ENCODE measurements at places on chromosomes 3 and 15.

GRCh38 chr3:64270866-64271260 is 45.6 kb upstream of the PRICKLE2 start:
- no peak for DNase-seq

- no peak for DNase-seq
These were observed 128.2 kb downstream of the EPHB1 start for GRCh38 chr3:134923286-134923685.

DNA sequence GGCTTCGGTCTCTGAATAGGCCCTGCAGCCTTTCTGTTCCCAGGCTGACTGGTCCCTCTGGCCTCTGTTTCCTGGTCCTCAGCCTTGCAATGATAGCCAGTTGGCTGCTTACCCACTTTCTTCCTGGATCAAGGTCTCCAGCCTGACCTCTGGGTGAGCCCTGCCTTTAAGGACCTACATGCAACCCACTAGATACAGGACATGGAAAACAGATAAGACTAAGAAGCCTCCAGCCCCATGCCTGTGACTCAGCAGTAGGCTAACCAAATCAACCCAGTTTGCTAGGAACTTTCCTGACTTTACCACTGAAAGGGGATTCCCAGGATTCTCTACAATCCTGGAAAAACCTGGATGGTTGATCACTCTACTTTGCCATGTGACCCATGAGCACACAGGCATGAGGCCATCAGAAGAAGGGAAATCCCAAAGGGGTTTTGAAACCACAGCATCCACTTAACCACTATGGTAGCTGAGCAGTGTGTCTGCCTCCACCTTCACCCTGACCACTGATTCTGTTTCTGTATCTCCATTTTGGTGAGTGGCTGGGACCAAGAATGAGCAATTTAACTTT is 188.1 kb downstream of the CHST2 start:
- DNase-seq: no peak

- no peak for DNase-seq
These were observed 12.5 kb downstream of the EID1 start for GRCh38 chr15:48890375-48890972.

DNA sequence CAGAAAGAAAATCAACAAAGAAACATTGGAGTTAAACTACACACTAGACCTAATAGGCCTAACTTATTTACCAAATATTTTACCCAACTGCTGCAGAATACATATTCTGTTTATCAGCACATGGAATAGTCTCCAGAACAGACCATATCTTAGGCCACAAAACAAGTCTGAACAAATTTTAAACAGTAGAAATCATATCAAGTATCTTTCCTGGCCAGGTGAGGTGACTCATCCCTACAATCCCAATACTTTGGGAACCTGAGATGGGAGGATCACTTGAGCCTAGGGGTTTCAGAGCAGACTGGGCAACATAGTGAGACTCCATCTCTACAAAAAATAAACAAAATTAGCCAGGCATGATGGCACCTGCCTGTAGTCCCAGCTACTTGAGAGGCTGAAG is 18.1 kb upstream of the KPNA4 start:
- no peak for DNase-seq

DNA sequence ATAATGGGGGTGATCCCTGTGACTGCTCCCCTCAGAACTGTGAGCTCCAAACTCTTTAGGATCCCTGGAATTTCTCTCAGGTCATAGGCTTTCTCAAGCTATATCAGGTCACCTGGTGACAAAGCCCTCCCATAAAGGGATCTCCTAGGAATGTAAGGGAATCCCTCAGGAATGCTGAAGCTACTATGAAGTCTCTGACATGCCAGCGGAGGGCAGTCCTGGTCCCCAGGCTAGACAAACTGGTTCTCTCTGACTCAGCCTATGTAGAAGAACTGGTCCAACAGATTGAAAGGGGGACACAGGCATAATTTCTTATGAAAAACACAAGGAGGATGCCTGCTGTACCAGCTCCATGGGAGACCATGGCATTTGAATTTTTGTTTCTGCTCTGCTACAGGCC is 6.7 kb downstream of the LPCAT4 start:
- no peak for DNase-seq

GRCh38 chr3:10956986-10957385 is 35.6 kb upstream of the SLC6A1 start:
- no peak for DNase-seq

GRCh38 chr15:41160639-41161315 is 44.7 kb upstream of the INO80 start:
- DNase-seq: no peak

DNA sequence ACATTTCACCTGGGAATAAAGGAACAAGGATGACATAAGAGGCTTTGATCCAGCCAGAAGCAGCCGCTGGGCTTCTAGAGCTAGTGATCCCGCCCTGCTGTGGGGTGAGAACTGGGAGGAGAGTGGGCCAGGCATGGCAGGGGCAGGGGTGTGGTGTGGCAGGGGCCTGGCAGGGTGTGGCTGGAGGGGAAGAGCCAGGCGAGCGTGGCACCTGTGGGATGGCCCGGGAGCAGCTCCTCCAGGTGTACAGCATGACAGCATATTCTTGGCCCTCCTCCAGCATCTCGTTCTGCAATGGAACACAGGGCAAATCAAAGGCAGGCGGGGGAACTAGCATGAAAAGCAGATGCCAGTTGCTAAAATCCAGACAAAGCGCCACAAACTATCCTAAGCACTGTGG is 35.5 kb downstream of the CYFIP1 start:
- no peak for DNase-seq

- DNase-seq: no peak
These were observed 81.4 kb downstream of the MBNL1 start for GRCh38 chr3:152350139-152350538.
